ENCODE measurements at places on chromosomes 1 and 21. TPM values are rescaled to one million over a fixed set of nuclear protein-coding genes. Genes with fewer than 3 reads are reported as not detected.

HPDL gene
- 26.8 TPM for total RNA-seq

DNA sequence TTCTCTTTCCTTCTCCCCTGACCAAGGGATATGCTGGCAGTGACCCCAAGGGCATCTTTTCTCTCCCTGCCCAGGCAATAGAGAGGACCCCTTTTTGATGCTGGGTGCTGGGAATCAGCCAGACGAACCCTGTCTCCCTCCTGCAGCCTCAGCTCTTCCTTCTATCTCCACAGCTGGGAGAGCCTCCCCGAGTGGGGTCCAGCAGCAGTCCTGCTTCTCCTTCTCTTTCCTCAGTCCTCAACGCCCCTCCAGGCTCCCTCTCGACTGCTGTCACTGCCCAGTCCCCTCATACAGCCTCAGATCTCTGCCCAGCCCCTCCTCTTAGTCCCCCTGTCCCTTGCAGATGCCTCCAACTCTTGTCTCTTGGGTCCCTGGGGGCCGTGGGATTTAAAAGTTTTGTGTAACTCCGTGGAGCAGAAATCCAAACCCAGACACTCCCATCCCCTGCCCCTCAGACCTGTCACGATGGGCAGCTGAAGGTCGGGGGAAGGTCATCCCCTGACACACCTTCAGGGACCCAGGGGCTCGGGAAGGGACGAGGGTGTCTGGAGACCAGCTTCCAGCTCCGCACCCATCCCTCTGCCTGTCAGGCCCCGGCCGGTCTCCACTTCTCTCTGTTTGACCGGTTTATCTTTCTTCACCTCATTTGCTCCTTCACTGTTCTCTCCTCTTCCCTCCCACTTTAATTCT is 5.8 kb upstream of the ETV3L start:
- H3K4me3 ChIP-seq: no peak overlapping the region
- peaks cover 10% of the 10 kb centered on the region for H3K4me1 ChIP-seq
- peaks cover 50% of the 10 kb centered on the region for H3K27me3 ChIP-seq
- DNase-seq: no peak
- no peak overlapping the region for H3K27ac ChIP-seq
- no peaks in the 10 kb centered on the region for H3K36me3 ChIP-seq

ASCL5 gene
- total RNA-seq: not detected

- DNase-seq: no peak
- H3K36me3 ChIP-seq: peaks cover 17% of the 10 kb centered on the region
- H3K4me3 ChIP-seq: no peak overlapping the region
- peaks cover 43% of the 10 kb centered on the region for H3K4me1 ChIP-seq
- H3K27me3 ChIP-seq: no peaks in the 10 kb centered on the region
These were observed 33.5 kb downstream of the ACOT7 start for GRCh38 chr1:6360117-6360496.

All from activated T-helper 2 cell treated with anti-CD3 and anti-CD28 coated beads, Interferon-gamma antibody, Interleukin-2, Interleukin-4, amounts not matched to agents 10 μg/mL and 5 μg/mL and 100 μg/mL, durations not matched to agents 14 hours and 24 hours and 36 hours (primary cell).